Stimulated activated CD4-positive, alpha-beta T cell treated with anti-CD3 and anti-CD28 coated beads, Interleukin-1b, Interleukin-23, amount 100 ng/mL, for 1 hour (primary cell): ENCODE measurements at places on chromosomes 7 and 10.

- no peak for DNase-seq
Observed at GRCh38 chr7:138941545-138941944, 39.6 kb downstream of the KIAA1549 start.

DNA sequence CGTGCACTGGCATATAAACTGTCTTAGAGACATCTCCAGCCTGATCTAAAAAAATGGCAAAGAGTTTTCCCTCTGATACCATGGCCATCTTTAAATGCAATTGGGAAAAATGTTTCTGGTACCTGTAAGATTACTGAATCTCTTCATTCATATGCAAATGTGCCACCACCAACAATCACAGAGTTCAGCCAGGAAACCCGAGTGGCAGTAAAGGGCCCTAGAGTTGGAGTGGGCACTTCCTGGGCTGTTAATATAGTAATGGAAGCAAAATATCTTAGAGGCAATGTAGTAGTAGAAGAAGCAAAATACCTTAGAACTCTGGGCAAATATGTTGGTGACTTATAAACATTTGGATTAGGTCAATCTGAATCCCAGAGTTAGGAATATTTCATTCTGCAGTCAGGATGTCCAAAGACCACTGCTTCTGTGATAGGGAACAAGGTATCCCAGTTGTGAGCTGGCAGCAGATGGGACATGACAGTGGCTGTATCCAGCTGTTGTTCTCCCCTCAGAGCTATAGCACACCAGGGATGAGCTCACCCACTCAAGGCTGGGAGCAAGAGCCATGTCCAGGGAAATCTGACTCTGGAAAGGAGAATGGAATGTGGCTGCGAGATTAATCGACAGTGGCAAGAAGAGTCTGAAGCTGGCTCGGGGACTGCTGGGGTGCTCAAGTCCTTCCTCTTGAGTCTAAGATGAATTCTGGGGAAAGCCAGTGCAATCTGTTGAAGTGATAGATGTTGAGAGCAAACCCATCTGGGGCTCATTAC is 332.1 kb downstream of the PHTF2 start:
- DNase-seq: no peak

DNA sequence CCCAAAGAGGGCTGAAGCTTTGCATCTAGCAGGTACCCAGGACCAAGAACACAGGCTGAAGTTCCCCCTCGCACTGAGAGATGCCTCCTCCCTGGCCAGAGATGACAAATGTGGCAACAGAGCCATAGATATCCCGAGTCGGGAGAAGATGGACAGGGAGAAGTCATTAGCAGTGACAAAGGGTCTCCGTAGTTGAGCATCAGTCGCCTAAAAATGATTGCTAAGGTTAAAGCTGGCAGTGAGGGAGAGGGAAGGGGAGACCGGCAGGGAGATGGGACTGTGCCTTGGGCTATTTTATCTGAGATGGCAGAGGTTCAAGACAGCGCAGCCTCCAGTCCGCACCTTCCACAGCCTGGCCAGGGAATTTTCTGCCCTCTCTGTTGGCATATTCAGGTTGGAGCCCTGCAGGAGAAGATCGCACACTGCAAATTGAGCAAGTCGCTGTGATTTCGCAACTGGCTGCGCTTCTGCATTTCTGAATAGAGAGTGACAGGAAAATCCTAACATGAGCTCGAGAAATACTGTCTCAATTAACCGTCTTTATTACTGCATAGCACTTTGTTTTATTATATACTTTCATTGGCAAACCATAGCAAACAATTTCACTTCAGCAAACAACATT is 238.9 kb upstream of the GPR26 start:
- DNase-seq: no peak

- DNase-seq: no peak
Observed at GRCh38 chr7:50835156-50835555, 52.5 kb upstream of the GRB10 start.
